GM04503 (cell line): ENCODE measurements at places on chromosomes 5 and 9.

DNA sequence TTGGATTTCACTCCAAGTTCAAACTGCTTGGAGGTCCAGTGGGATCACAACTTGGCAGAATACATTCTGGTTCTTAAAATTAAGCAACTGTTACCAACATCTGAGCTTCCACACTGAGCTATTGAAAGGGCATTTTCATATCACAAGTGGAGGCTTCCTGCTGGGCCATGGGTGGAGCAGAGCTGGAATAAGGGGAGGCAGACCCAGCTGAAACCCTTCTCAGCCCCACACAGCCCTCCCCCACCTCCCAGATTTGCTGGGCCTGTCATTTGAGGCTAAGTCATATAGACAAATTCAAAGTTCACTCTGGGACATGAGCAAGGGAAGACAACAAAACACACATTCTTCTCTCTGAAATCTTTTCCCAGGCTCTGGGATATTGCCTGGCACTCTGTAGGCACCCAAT is 79.9 kb downstream of the ACTL7B start:
- no peak for DNase-seq

GRCh38 chr9:121757281-121757585 is 105.8 kb downstream of the DAB2IP start:
- DNase-seq, result no peak

GRCh38 chr5:86232246-86232645 is 385.5 kb upstream of the COX7C start:
- DNase-seq, result no peak

GRCh38 chr9:94779693-94780290 is 53.3 kb downstream of the AOPEP start:
- no peak for DNase-seq

GRCh38 chr5:131942016-131942415 is 3.4 kb downstream of the MEIKIN start:
- no peak for DNase-seq

DNA sequence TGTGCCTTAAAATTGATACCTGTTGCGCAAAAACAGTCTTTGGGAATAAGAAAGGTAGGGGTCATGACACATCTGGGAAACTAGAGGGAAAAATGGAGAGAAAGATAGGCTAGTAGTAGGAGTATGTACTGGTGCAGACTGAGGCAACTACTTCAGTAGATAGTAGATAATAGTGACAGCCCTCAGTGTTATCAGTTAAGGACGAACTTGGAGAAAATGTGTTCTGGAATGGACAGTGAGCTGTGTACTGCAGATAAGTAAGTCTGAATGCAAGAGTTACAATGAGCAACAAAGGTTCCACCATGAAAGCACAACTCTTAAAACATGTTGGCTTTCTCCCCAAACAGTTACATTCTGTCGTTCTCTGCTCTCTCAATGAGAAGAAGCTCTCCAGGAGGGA is 6.5 kb upstream of the INSL6 start:
- no peak for DNase-seq

GRCh38 chr9:82543726-82544125 is 519.2 kb downstream of the RASEF start:
- no peak for DNase-seq

DNA sequence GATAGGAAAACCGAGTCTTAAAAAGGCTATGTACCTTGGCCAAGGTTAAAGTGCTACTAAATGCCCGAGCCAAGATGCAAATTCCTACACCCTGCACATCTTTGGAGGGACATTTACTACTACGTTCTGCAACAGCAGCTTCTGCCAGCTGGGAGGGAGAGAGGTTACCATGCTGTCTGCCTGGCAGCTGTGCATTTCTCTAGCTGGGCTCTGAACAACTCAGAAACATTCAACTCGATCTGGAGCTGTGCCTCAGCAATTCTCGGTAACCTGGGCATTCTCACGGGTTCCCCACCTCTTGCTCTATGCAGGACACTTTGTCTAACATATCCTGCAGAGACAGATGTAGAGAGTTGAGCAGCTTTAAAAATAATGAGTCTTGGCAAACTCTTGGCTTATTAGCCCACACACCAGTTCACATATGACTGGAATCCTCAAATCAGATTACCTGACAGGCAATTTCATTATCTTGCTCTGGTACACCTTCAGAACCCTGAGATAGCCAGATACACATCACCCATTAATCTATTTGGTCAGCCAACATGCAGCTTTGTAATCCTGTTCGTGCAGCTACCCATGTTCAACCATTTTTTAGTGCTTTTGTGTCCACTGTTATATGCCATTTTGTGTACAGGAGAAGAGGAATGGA is 115.8 kb downstream of the EFNA5 start:
- DNase-seq, result no peak
